ENCODE measurements at places on chromosomes 16 and 17. TPM values are rescaled to one million over a fixed set of nuclear protein-coding genes. Genes with fewer than 3 reads are reported as not detected.
A peak's percentile ranks its signal among the peaks of the same experiment; 100 is the strongest.

The C17orf67 gene
- polyA plus RNA-seq = 0.43 TPM

- no peak for DNase-seq
Observed at GRCh38 chr16:47072158-47072557, 71.6 kb downstream of the NETO2 start.

The CAVIN1 gene
- polyA plus RNA-seq = 153 TPM

DNA sequence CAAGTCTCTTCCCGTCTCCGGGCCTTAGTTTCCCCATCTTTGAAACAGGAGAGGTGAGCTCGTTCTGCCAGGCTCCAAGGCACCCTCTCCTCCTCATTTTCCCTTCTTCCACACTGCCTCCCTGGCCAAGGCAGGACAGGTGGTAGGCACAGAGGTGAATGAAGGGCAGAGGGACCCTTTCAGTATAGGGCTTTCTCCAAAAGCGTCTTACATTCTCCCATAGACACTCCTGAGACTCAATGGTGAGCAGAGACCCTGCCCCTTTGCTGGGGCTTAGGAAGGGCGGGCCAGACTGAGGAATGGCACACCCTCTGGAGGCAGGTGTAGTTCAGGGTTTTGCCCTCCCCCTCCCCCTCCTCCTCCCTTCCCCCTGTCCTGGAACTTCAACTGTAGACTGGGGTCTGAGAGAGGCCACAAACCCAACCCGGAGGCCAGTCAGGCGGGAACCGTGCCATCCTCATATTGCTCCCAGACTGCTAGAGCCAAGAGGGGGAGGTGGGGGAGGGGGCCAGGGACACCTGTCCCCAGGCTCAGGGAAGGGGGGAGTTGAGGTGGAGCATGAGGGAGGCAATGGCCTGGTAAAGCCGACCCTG, 1.9 kb downstream of the PLEKHH3 start:
- DNase-seq = peak; percentile 70

DNA sequence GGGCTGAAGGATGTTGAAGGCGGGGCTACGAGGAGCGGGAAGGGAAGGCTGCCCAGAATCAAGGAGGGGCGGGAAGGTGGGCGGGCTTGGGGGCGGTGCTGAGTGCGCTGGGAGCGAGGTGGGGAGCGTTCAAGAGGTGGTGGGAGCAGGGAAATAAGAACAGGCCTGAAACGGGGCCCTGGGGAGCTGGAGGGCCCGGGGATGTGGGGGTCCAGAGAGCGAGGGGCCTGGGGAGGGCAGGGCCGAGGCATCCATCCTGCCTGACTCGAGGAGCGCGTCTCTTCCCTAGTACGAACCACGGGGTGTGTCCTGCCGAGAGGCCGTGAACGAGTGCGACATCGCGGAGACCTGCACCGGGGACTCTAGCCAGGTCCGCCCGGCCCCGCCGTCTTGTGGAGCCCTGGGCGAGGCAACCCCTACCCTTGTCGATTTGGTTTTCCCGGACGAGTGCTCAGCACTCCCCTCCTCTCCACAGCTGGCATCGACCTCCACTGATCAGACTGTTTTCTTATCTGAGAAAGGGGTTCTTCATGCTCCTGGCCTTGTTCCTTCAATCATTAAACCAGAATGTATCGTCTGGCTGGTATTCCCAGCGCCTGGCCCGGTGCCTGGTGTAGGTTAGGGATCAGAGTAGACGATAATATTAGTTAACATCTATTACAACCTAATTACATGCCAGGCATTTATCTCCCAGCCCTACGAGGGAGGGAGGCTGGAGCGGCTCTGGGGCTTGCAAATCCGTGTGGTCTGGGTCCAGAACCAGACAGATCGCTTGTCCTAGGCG, 17.2 kb downstream of the ADAM11 start:
- no peak for DNase-seq

DNA sequence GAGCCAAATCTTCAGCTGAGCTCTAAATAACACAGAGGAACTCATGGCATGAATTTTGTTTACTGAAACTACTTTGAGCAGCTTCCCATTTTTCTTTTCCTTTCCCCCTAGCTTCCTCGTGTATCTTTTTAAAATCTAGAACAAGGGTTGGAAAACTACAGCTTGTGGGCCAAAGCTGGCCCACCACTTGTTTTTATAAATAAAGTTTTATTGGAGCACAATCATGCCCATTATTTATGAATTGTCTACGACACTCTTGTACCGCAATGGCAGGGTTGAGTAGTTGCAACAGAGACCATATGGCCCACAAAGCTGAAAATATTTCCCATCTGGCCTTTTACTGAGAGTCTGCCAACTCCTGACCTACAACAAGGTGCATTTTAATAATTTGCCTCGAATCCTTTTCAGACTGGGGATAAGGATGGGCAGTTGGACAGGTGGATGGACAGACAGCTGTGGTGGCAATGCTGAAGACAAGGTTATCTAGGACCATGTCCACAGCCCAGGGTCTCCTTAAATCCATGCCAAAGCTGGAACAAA, 87.7 kb downstream of the RMI2 start:
- no peak for DNase-seq

- DNase-seq = no peak
Observed at GRCh38 chr17:12421646-12422306, 243.9 kb upstream of the MYOCD start.

The DLX4 gene
- polyA plus RNA-seq = 0.09 TPM

The KRTAP9-2 gene
- not detected for polyA plus RNA-seq

The HSD17B2 gene
- not detected for polyA plus RNA-seq

The TEKT5 gene
- polyA plus RNA-seq = 0.07 TPM

- DNase-seq = no peak
Observed at GRCh38 chr17:49357516-49357915, 4.5 kb downstream of the ZNF652 start.

The CLEC19A gene
- polyA plus RNA-seq = not detected

- DNase-seq = no peak
Observed at GRCh38 chr16:24906199-24906808, 60.5 kb downstream of the SLC5A11 start.

The HBA2 gene
- polyA plus RNA-seq = 5.2 TPM

The PARD6A gene
- polyA plus RNA-seq = 3.1 TPM

The MYO15A gene
- 0.63 TPM for polyA plus RNA-seq

The PTGES3L gene
- 60.3 TPM for polyA plus RNA-seq

The SP6 gene
- polyA plus RNA-seq = 0.34 TPM

GRCh38 chr16:71501547-71501946, 12.4 kb upstream of the ZNF19 start:
- no peak for DNase-seq

All from right cardiac atrium (tissue), 5 donors.